Activated CD4-positive, alpha-beta T cell treated with anti-CD3 and anti-CD28 coated beads, Interleukin-2, Interleukin-4, amounts not matched to agents 100 ng/mL and 50 ng/mL, durations not matched to agents 16 hours and 8 hours (primary cell): ENCODE measurements at places on chromosomes 4 and X.

GRCh38 chr4:5037553-5038551 is 13.4 kb upstream of the STK32B start:
- no peak for DNase-seq

- DNase-seq = no peak
These were observed 20.2 kb downstream of the OFD1 start for GRCh38 chrX:13754765-13755164.

DNA sequence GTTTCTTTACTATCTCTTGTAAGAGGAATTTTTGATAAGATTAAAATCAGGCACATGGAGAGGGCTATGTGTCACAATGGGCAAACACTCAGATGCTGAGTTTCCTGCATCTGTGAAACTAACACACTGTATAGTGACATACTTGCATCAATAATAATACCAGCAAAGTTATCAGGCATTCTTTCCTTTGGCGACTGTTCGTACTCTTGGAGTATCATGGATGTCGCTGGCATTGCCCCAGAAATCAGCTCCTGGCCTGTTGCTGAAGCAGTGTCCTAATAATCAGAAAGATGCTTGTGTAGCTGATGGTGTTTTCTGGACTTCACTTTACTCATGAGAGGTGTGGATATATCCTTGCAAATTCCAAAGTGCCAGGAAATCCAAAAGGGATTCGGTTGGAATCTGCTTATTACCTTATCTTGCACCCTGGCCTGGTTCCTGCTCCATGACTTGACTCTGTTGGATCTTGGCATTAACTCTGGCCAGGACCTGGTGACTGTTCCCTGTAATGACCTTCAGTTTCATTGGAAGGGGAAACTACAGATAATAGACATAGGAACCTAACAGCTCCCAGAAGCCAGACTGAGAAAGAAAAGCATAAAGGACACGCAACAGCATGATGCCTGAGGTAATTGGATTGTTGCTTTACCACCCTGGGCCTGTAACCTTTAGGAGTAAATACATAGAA is 762.5 kb upstream of the GRIA3 start:
- DNase-seq = no peak

- DNase-seq = no peak
These were observed at the start of gene HEPH for GRCh38 chrX:66163849-66164411. Gene HEPH (plus strand): TSS chrX:66164247. CDS start chrX:66170571, 6,324 bp downstream.

- DNase-seq = no peak
These were observed 403 bp upstream of the LGI2 start for GRCh38 chr4:25031077-25031621.

DNA sequence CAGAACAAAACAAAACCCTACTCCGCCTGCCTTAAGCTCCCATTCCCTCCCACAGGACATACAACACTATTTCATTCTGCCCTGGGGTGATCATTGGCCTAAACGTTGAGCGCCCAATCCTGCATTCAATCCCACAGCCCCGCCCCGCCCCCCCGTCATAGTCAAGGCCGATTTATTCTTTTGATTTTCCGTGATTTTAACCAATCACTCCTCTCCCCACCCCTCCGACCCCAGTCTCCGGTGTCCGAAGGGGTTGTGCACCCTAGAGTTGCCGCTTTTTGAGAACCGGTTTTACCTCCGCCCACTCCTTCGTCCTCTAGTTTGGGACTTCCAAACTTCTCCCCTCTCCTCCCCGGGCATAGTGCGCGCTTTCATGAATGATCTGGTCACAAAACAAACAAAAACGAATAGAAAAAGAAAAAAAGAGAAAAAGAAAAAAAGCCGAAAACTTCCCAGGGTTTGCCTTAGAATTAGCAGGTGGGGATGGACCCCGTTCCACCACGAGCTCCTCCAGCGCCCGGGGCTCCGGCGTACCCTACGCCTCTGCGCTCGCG is 446 bp upstream of the UBE2A start:
- DNase-seq = no peak

GRCh38 chr4:94621491-94622080 is 136.2 kb upstream of the BMPR1B start:
- peak; percentile 42 for DNase-seq

- no peak for DNase-seq
These were observed 82.9 kb upstream of the PNPLA4 start for GRCh38 chrX:8010105-8010504.

DNA sequence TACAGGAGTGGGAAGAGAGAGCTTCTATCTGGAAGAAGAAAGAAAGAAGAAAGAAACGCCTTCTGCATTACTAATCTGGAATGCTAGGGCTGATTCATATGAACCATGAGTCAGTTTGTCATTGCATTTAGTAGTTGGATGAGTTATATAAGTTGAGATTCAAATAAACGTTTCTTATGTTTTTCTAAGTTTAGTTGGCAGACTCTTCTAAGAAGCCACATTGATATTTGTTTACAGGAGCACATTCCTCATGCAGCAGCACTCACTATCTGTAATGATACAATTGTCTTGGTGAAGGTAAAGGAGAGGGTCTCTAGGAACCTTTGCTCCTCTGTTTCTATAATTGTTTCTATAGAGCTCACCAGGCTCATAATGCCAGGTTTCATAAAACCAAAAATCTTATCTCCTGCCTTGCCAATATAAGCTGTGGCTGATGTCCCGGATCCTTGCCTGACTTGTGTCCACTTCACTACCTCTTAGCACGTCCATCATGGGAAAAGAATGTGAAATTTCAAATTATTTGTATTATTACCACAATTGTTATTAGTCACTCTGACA is 39.5 kb downstream of the HOPX start:
- DNase-seq = peak; percentile 71

DNA sequence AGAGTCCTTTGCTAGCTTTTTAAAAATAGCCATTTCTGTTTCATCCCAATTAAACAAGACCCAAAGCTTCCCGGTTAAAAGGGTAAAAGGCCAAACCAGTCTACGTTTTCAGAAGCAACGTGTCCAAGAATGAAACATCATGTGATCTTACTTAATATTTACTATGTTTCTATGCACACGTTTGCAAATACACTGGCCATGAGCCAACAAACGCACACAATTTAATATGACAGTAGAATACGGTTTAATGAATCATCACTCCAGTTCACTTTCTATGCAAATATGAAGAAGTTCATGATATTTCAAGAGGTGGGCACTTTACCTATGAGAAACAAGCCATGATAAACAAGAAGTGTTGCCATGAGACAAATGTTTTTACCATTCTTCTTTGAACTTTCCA is 4.3 kb downstream of the NR0B1 start:
- no peak for DNase-seq

DNA sequence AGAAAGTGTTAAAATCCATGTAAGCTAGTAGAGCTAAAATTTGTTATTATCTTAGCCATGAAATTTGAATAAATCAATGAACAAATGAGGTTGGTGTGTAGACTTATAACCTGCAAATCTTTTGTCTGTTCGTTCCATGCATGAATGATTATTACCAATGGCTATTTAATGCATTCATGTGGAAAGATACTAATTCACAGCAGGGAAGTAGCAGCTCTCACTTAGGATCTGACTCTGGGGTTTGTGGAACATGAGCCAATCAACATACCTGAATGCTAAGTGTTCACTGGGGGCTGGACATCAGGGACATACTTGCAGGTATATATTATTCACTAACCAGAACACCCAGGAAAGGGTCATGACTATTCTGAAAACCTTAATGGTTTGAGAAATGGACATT is 444.1 kb downstream of the STIM2 start:
- no peak for DNase-seq

GRCh38 chr4:113587156-113587555 is 174.4 kb downstream of the CAMK2D start:
- no peak for DNase-seq

GRCh38 chr4:16991450-16991849 is 93.0 kb upstream of the LDB2 start:
- no peak for DNase-seq

- DNase-seq = no peak
These were observed 1.1 kb downstream of the DOCK11 start for GRCh38 chrX:118496763-118497079.

DNA sequence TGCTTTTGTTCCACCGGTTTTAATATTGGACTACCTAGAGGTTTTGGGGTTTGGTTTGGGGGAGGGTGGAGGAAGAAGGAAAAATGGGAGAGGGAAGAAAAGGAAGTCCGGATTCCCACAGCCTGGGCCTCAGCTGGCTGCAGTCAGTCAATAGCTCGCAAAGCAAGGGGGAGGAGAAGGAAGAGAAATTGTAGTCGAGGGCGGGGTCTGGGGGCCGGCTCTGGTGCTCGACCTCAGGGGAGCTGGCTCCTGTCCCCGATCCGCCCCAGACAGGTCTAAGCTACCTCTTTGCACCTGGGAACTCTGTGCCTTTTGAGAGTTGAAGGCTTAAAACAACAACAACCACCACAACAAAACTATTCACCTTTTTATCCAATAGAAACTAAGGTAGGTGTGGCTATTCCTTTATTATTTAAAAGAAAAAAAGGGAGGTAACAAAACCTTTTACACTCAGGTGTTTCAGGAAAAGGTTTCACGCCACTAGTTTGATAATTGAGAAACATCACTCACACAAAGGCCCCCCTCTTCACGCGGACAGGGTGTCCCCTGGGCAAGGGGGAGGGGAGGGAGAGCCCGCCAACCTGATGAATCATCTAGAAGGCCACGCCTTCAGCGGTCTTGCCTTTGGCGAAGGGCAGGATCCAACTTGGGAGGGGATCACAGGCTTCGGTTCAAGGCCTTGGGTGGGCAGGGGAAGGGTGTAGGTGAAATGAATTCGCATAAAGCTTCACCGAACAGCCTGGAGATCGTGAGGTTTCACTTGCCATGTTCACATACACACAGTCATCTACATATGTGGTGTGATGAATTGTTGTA is 1.6 kb upstream of the LNX1 start:
- no peak for DNase-seq

DNA sequence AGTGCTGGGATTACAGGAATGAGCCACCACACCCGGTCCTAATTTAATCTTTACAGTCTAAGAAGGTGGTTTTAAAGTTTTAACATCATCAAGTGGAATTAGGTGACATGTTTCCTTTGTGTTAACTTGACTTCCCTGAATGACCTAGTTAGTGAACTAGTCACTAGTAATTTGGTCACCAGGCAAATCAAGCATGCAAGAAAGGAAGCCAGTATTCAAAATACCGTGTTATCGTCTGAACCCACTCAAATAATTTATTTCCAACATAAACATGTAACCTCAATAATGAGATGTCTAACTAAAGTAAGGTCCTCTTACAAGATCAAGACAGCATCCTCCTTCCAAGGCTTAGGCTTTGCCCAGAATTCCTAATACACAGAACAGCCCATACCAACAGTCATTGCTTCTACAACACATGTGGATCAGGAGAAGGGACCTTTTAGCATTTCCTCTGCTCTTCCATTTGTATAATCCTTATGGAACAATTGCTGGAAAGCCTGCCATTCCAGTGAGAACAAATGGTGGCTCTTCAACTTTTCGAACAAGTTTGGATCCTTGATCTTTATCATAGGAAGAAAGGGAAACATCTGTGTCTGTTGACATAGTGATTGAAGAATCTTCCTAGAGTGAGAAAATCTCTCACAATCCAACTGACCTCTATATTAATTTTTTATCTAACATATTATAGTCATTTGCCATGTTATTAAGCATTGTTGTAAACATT is 97.2 kb downstream of the ANXA3 start:
- no peak for DNase-seq

GRCh38 chr4:59704616-59705015 is 1495.5 kb upstream of the ADGRL3 start:
- DNase-seq = no peak

GRCh38 chr4:111530446-111530845 is 614.8 kb upstream of the FAM241A start:
- DNase-seq = no peak

DNA sequence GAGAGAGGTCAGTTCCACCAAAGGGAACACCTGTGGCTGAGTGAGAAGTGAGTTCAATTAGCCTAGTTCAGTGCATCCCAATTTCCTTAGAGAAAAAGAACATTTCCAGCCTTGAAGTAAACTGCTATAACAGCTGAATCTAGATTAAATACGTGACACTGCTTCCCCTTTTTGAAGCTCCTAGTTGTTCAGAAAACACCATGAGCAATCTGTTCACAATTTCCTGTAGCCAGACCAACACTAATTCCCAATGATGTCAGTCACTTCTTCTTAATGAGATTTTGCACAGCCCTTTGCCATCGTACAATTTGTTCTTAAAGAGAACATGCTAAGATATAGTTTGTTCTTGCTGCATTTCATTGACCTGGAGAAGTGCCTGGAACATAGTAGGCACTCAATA is 144.6 kb upstream of the EDNRA start:
- no peak for DNase-seq

GRCh38 chr4:132328761-132329160 is 820.3 kb upstream of the PCDH10 start:
- no peak for DNase-seq

- DNase-seq = no peak
These were observed 22.6 kb downstream of the PLS3 start for GRCh38 chrX:115583496-115584004.

DNA sequence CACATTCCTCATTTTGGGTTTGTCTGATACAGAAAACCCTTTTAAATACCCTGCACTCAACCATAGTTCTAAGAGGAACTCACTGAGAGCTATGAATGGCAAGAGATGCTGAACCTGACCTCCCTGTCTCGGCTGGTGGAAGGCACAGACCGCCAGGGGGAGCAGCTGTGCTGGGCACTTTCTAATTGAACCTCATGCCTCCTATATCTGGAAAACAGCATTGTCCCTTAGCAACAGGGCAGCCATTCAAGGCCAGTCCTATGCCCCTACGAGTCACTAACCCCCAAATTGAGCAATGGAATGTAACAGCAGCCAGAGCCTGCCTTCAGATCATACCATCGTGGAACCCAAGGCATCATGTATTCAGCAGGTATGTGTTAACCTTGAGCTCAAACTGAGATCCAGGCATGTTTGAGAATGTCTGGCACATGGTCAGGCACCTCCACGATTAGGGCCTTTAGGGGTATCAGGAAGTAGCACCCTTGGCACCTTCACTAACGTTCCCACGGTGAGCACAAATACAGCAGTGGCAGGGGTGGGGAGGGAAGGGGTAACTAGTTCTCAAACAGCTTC is 5.1 kb downstream of the USP27X start:
- peak; percentile 58 for DNase-seq

DNA sequence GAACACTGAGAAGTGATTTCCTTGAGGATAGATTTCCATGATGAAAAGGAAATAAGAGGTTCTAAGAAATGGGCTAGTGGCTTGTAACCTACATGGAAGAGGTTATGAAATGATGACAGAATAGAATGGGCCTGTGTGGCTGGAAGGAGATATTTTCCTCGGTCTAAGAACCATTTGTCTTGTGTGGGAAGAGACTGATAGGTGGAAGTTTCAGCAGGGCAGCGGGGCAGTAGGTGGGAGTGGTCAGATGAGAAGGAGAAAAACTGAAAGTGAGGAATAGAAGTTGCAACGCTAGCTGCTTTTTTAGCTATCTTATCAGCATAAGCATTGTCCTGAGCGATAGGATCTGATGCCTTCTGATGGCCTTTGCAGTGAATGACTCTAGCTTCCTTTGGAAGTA is 211.4 kb upstream of the GALNT7 start:
- no peak for DNase-seq

DNA sequence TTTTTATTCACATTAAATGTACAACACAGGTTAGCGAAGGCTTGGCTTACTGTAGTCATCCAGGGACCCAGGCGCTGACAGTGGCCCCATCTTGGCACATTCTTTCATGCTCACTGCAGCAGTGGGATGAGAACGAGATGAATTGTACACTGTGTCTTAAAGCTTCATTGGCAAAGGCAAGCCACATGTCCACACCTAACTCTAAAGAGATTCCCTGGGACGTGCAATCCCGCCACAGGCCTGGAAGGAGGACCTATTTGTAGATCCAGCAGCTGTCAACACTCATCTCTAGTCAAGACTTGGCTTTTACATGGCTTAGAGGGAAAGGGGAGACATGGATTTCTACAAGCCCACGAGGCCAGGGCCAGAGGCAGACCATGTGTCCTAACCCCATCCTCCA is 16.1 kb upstream of the CXCR3 start:
- no peak for DNase-seq
